ENCODE measurements at places on chromosomes 5 and 9.

DNA sequence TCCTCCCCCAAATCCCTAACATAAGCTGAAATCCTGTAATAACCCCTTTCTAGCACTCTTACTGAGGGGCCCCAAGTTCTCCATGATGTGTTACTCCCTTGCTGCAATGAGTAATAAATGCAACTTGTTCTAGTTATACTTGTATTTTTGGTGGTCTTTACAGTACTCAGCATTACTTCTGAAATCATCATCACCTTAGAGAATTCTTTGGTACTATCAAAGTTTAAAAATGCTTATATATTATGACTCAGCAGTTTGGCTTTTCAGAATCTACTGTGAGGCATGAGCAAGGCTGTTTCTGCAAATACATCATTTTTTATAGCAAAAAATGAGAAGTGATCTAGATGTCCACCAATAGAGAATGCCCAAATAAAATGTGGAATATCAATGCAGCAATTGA, 20.7 kb upstream of the ROPN1L start:
- no peak for DNase-seq

GRCh38 chr9:69431777-69432176, 106.8 kb downstream of the ENTREP1 start:
- no peak for DNase-seq

- DNase-seq, result no peak
Measured at GRCh38 chr9:117188394-117188793, 226.5 kb downstream of the ASTN2 start.

DNA sequence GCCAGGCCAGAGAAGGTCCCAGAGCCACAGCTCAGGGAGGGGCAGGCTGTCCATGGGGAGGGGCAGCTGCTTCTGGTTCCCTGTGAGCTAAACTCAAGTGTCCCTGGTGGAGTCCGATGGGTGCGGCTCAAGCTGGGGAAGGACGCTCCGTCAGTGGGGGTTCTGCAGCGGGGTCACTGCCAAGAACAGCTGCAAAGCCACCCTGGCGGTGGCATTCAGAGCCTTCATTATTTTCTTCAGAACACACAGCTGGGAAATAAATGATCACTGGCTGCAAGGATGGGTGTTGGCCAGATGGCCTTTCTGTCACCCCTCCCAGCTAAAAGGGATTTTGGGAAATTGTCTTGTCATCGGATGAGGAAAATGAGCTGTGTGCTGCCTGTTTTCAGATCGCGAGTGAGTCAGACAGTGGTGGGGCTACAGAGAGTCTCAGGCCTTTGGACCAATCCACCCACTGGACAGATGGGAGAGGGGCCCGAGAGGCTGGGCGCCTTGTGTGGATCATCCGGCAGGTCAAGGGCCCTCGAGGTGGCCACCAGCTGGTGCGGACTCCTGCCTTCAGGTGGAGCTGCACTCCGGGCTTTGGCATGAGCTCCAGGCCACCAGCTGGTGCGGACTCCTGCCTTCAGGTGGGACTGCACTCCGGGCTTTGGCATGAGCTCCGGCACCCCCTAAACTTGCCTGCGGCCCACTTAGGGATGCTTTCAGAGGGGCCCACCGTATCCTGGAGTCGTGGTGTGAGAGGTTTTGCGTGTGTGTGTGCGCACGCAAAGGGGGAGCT, 17.9 kb upstream of the GFPT2 start:
- peak; percentile 54 for DNase-seq

DNA sequence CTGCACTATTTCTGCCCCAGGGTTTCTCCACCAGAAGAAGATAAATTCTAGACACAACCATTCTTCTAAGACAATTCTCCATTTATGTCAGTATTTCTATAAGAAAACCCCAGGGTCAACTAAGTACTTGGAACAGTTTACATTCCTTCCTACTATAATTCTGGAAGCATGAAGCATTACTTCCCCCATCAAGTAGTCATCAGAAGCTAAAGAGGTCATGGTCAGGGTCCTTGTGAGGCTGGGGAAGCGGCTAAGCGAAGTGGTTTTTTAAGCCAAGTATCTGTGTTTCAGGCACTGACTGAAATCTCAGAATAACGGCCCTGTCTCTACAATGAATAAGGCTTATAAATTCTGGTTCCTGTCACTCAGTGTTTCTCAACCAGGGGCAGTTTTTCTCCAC, 197.8 kb downstream of the GLIS3 start:
- no peak for DNase-seq

- no peak for DNase-seq
Measured at GRCh38 chr9:95870352-95870751, 5.1 kb upstream of the ERCC6L2 start.

DNA sequence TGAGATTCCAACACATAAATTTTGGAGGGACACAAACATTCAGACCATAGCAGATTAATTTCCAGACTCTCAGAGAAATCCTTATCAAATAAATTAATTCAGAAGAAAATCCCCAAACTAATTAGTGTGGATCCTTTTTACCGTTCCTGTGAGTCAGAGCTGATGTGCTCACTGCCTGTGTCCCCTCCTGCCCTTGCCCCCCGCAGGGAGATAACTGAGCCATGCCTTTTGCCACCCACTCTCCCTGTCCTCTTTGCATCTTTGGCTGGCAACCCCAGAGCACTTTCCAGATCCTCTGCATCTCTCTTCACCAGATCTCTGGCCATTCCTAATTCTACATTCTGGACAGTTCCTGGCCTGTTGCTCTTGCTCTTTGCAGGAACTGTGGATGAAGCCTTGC, 135.4 kb upstream of the MAP1B start:
- no peak for DNase-seq

GRCh38 chr9:76502746-76503145, 43.8 kb downstream of the GCNT1 start:
- DNase-seq, result no peak

GRCh38 chr9:1238407-1238806, 188.2 kb downstream of the DMRT2 start:
- no peak for DNase-seq

DNA sequence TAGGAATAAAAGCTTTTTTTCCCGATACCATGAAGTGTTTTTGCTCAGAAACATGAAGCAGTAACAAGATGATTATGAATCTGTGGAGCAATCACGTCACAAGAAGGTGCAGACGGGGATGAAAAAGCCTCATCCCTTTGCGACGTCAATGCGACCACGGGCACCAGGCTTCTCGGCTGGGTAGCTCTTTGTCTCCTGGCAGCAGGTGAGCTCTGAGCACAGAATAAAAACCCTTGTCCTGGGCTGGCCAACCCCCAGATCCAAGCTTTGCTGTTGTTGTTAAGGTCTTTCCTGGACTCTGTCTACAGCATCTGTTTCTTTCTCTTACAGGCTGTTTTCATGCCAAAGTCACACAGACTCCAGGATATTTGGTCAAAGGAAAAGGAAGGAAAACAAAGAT, 113.8 kb downstream of the ANKRD18B start:
- no peak for DNase-seq

DNA sequence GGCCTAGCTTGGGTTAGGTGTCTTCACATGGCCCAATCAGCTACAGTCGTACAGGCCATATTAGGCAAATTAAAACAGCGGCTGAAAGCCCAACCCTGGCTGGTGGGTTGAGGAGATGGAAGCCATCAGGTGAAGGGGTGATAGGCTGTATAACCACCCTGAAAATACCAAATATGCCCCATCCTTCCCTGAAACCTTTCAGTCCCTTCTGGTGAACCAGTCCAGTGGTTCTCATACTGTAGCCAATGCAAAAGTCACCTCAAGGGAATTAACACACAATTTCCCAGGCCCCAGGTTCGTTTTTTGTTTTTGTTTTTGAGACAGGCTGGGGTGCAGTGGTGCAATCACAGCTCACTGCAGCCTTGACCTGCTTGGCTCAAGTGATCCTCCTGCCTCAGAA, 19.8 kb upstream of the KCNV2 start:
- DNase-seq, result no peak

DNA sequence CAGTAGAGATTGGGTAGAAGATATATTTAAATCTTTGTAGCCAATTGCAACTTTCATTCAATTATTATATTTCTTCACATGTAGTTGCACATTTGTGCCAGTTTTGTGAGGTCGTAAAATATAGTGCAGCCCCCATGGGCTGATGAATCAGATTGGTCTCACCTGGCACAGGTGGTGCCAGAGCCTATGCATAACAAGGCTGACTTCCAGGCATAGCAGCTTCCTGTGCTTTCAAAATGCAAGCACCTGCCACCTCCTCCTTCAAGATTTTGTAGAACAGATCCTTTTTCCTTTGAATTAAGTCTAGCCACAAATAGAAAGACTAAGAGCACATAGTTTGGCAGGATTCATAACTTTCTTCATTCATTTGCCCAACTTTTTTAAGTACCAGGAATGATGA, 87.1 kb downstream of the STARD4 start:
- peak; percentile 22 for DNase-seq

DNA sequence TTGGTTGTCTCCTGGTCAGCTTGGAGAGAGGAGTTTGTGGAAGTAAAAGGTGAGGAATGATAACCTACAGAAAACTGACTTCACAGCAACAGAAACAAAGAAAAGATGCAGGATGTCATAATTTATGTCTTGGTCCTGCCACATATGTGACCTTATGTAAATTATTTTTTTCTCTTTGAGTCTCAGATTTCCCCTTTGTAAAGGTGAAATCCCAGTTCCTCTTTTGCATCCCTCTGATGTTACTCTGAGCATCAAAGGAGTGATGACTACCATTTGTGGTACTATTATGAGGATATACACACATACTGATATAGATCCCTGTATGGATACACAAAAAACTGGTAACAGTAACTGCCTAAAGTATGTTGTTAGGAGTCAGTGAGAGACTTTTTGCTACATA, 1.4 kb upstream of the THG1L start:
- DNase-seq, result no peak

DNA sequence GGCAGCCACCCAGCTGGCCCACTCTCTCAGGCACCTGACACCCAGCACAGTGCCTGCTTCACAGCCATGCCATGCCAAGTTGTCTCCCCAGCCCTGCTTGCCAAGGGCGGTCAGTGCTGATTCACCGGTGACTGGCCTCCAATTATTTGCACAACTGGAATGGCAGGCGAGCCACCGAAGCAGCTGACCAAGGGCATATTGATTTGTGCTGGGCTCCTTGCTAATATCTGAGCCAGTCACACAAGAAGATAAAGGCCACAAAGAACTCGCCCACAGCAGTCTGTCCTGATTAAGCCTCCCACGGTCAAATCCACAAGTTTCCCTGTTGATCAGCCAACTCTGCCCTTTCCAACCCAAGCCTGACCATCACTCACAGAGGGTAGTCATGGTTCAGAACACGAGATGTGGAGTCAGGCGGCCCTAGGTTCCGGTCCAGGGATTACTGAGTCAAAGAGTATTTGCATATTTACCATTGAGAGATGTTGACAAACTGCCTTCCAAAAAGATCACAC, 6.4 kb upstream of the EEIG1 start:
- DNase-seq, result no peak

DNA sequence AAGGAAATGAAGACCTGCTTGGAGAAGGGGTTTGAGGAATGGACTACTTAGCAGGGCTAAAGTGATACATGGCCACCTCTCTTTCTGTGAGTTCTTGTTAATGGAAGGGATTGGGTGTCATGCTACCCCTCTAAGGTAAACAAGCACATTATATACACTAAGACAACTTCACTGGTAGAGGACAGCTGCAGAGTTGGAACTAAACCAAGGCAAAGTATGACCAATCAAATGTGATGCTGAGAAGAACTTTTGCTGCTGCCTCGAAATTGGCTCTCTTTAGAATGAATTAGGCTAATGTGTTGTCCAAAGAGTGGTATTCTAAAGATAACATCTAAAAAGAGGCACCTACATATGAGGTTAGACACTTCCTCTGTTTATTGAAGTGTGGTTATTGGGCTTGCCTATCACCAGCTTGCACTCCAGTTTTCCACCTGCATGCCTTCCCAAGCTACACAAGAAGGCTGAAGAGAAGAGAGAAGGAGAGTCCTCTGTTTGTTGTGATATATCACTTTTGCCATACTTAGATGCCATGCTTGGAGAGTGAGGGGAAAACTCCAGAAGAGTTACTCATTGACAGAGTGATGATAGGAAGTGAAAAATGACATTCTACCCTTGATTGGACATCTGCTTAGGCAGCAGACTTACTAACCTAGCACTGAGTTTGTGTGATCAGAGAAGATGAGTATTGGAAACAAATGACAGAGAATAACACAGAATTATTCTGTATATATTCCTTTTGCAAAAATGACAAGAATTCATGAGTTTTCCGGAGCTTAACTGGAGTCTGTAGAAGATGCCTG, 536.1 kb downstream of the ZNF608 start:
- no peak for DNase-seq

DNA sequence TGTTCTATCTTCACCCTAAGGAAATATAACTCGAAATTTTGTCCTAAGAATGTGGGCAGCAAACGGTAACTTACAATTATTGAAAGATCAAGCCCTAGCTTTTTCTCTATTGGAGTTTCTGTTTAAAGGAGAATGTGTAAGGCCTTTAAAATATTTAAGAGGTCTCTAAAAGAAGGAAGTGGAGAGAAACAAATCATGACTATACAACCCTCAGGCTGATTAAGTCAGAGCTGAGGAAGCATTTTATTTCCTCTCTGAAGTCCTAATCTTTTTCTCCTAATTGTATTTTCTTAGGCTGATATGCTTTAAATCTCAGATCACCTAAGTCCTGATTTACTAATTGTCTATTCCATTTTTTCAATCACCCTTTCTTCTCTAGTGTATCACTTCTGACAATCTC, 1708.8 kb upstream of the C9orf72 start:
- DNase-seq, result no peak

- DNase-seq, result no peak
Measured at GRCh38 chr9:134378901-134379338, 52.7 kb downstream of the RXRA start.

All from caudate nucleus (tissue), 63 donors.